Right ventricle myocardium inferior (tissue), 1 donor: ENCODE measurements at places on chromosomes 1 and 21.

DNA sequence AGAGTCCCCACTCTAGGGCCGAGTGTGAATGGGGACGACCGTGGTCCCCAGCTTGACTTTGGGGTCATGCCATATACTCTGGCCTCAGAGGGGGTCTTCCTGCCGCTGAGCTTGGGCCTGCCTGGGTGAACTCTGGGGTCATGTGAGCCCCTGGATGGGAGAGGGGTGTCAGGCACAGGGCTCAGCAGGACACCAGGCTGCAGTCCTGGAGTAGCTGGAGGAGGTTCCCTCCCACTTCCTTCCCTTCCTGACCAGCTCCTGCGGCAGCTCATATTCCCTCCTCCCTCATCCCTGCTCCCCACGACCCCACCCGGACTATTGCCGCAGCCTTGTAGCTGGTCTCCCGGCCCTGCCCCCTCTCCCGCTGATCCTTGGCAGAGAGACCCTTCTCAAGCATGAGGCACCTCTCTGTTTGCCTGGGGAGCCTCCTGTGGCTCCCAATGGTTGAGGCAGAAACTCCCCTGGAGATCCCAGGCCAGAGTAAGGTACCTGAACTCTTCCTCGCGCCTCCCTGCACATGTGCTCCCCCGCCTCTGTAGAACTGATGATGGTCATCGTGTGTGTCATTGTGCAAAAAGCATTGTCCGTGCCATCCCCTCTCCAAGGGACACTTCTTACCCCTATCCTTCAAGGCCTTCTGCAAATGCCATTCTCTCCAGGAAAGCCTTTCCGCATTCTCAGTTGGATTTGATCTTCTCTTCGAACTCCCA lies 1.8 kb downstream of the TNFRSF1B start:
- peak; percentile 30 for DNase-seq

DNA sequence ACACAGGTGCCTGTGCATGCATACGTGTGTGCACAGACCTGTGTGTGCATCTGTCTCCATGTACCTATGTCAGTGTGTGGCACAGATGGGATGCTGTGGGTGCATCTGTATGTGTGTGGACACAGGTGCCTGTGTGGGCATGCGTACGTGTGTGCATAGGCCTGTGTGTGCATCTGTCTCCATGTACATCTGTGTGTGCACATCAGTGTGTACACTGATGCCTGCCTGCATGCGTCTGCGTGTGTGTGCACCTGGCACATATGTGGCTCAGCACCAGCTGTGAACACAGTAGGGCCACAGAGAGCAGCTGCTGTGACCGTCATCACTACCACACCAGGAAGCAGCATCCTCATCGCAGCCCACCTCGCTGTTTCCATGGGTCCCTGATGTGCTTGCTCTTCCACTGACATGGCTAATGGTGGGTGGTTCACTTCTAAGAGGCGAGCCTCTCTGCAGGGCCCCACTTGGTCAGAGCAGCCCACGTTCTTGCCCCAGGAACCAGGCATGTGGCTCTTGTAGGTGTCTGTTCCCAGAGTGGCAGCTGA lies 9.6 kb upstream of the SPATC1L start:
- DNase-seq, result no peak

DNA sequence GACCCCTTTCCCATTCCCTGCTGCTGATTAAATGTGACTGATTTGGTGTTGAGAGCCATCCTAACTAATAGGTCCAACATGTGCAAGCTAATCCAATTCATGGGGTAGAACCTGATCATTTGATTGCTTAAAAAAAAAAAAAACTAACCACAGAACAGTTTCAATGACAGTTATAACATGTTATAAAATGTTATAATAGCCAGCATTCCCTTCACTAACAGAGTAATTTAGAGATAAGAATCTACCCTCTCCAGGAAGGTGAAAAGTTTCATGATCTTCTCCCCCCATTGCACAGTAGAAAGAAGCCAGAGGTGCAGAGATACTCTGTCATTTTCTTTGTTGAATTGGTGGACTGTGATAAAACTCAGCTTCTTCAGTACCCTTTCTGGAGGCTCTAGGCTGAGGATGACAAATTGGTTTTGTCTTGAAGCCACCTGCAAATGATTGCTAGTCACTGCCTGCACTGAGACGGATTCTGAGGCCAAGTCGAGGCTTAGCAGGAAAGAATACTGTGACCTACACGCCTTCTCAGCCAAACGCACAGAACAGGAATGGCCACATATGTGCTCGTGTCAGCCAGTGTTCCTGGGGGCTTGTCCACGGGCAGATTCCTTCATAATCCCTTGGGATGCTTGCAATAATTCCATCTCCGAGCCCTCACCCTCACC lies 215.7 kb upstream of the IRF2BP2 start:
- DNase-seq, result no peak

- DNase-seq, result no peak
Observed at GRCh38 chr1:229554886-229555621, 3.5 kb downstream of the ABCB10 start.

DNA sequence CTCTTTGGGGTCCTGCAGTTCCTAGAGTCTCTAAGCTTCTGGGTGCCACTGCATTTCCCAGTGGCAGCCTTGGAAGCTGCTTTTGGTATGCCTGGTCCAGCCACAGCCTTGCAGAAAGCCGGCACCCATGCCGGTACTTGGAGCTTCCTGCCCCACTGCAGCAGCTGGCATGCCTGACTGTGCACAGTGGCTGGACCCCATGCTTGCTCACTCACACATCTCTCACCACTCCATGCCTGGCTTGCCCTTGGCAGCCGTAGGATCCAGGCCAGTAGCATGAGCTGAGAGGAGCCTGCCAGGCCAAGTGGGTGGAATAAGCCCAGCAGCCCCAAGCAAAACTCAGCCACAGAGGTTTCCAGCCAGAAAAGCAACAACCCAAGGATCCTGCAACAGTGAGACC lies 20.3 kb upstream of the FNBP1L start:
- peak; percentile 79 for DNase-seq

GRCh38 chr1:212254853-212255363 lies 30.3 kb upstream of the PPP2R5A start:
- DNase-seq, result no peak

DNA sequence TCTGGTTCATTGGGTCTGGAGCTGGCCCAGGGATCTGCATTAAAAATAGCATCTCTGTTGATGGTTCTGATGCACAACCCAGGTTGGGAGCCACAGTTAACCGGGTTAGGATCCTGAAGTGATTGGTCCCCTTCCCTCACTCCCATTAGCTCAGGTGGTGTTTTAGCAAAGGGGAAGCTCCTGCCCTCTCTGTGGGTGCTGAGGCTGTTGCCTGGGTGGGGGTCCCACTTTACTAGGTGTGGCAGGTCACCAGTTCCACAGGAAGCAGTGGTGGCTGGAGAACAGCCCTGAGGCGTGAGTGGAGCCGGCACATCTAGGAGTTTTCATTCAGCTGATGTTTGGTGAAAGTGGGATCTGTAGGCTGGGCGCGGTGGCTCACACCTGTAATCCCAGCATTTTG lies 86.5 kb downstream of the MAN1C1 start:
- DNase-seq, result no peak

GRCh38 chr1:182121787-182122186 lies 60.3 kb upstream of the ZNF648 start:
- no peak for DNase-seq

DNA sequence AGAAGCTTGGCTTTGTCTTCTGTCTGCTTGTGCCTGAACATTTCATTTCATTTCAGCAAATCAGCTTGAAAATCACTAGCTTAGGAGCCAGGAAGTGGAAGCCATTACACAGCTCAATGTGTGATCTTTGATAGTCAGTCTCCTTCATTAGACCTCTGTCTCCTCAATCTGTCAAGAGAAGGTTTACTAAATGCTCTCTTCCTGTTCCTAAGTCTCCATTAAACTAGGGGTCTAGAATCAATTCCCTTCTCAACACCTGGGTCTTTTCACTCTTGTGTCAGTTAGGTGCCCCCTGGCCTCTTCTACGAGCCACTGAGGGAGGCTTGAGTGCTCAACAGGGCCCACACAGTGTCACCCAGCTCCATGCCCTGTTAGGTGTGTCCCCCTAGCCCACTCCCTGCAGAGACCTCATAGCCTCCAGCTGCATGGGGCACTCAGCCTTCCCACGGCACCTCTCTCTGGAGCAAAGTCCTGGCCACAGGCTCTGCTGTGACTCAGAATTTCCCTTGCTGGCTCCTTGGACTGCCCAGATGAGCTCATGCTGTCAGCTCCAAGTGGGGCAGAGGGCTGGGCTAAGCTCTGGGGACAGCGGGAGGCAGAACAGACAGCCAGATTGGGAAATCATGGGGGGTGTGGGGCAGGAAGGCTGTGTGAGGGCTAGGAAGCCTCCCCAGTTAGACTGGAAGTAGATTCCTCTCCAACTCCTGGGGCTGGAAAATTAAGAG lies 115.7 kb upstream of the IPO9 start:
- DNase-seq, result peak; percentile 96

DNA sequence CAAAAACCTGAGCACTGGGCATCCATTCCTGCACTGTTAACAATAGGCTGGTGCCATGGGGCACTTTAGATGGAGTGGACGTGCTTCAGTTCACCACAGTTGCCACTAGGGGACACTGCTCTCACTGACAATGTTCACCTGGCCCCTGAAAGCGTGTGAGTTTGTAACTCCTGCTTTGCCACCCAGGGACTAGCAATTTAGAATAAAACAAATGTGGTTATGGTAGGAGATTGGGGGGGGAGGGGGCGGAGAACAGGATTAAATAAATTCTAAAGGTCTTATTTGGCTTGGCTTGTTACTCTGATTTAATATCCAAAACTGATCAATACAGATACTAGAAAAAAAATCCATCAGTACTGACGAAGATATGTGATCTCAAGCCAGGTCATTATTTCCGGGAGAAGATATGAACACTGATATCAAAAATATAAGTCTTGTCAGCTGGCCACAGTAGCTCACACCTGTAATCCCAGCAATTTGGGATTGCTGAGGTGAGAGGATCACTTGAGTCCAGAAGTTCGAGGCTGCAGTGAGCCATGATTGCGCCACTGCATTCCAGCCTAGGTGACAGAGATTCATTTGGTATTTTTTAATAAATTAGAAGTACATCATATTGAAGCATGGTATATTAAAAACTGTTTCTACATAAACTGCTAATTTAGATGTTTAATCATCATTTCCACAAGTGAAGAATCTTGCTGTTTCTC lies 23.2 kb downstream of the INTS7 start:
- no peak for DNase-seq
